Right ventricle myocardium inferior (tissue), 1 donor: ENCODE measurements at places on chromosomes 6 and 20.

DNA sequence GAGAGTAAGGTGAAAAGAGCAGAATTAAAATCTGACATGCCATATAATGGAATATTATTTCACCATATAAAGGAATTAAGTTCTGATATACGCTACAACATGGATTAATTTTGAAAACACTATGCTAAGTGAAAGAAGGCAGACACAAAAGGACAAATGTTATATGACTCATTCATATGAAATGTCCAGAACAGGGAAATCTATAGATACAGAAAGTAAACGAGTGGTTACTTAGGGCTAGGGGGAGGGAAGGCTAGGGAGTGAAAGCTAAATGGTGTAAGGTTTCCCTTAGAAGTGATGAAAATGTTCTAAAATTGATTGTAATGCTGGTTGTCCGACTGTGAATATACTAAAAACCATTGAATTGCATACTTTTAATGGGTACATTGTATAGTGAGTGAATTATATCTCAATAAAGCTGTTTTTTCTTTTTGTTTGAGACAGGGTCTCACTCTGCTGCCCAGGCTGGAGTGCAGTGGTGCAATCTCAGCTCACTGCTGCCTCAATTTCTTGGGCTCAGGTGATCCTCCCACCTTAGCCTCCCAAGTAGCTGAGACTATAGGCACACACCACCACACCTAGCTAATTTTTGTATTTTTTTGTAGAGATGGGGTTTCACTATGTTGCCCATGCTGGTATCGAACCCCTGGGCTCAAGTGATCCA lies 8.2 kb downstream of the PRPH2 start:
- DNase-seq: no peak

DNA sequence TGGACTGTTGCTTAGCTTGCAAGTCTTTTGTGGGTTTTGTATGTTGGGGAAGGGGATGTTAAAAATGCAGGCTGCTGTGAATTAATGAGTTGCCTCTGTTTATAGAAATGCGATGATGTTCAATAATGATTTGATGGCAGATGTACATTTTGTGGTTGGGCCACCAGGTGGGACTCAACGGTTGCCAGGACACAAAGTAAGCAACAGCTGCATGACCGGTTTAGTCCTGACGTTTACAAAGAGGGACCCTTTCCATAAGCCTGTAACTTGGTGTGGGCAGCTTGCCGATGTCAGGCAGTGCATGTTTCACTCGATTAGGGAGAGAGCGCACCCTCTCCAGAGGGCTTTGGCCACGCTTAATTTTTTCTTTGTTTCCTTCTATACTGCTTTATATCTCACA lies 1.3 kb downstream of the BTBD3 start:
- no peak for DNase-seq

DNA sequence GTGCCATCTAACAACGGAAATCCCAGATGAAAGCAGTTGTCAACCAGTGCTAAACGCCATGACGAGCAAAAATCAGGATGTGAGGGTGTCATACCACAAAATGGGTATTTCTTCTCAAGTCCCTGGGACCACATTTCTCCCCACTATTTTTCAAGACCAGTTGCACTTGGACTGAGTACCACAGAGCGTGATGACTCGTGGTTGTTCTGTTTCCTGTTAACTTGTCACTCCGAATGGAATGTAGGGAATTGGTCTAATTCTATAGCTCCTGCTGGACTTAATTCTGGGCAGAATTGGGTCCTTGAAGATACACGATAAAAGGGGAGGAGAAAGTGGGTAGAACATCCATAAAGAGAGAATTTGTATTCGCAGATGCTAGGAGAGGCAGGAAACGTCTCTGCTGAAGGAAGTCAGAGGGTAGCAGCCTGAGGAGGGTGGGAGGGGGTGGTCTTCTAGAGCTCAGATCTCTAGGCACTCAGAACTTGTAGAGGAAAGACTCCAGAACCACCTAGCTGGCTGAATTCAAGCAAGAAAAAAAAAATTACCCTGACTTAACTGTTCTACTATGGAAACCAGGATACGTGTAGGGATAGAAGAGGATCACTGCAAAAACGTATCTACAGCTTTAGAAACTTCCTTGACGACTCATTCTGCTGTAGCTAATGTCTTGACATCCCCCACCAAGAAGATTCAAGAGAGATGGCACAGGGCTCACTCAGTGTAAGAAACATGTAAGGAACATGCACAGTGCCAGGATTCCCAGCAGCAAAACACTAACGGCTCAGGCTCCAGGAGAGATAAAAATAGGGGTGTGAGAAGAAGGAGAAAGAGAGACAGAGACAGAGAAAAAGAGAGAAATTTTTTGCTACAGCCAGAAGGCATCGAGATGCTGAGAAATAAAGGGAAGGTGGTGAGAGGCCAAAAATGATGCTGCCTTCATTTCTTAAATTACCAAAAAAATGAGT lies 494.7 kb downstream of the CD83 start:
- no peak for DNase-seq

DNA sequence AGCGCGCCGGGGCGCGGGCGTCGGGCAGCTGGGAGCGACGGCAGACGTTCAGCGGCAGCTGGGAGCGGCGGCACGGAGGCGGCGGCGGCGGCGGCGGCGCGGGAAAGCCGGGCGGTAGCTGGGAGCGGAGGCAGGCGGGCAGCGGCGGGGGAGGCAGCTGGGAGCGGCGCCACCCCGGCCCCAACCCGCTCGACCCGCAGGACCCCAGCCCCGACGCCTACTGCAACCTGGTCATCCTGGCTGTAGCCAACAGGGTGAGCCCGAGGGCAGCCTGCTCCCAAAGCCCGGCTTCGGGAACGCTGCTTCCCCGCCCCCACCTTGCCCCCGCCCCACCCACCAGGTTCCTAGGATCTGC lies 8.9 kb downstream of the CCM2L start:
- no peak for DNase-seq

DNA sequence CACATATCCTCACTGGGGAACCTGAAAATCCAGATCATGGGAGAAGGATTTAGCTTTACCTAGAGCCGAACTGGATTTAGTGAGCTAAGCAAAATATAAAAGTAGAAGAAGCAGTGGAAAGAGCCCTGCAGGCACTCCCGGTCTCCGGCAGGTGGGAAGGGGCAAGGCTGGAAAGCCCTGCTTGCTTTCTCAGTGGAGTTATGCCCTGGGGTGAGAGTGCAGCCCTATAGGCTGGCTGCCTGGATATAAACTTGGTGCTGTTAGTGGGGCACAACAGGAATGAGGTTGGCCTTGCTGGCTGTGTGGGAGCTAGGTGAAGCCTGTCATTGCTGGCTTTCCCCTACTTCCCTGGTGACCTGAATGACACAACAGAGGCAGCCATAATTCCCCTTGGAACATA lies 122.0 kb downstream of the CDK19 start:
- no peak for DNase-seq

DNA sequence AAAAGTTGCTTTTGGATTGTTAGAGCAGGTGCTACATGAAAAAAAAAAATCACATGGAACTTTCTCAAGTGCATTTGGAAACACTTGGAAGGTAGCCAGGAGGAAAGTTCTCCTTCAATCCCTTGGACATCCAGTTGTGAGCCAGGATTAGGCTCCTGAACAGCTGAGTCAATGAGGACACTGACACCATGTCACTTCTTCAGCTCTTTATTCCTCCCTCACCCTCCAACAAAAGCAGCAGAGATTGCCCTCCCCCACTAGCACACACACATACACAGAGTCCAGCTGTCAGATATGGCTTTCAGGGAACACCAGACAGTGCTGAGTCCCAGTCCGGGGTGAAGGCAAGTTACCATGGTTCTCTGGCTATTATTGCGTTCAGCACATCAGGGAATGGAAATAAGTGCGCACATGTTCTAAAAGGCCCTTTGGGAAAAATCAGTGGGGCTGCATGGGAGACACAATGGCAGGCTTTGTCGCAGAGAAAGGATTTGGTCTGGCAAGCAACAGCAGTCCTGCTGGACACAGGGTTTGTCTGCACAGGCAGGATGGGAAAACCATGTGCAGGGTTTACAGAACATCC lies 124.7 kb upstream of the MARCKS start:
- DNase-seq: no peak

- no peak for DNase-seq
Measured at GRCh38 chr6:151196555-151196954, 43.2 kb upstream of the AKAP12 start.

- DNase-seq: no peak
Measured at GRCh38 chr6:22021966-22022365, 274.9 kb downstream of the PRL start.

- DNase-seq: no peak
Measured at GRCh38 chr6:111070105-111071005, 16.9 kb upstream of the SLC16A10 start.

GRCh38 chr20:9500121-9500520 lies 14.3 kb upstream of the LAMP5 start:
- DNase-seq: no peak

- DNase-seq: peak; percentile 73
Measured at GRCh38 chr6:170097505-170098427, 193.1 kb downstream of the DLL1 start.

- no peak for DNase-seq
Measured at GRCh38 chr6:132464538-132465256, 48.2 kb downstream of the STX7 start.

DNA sequence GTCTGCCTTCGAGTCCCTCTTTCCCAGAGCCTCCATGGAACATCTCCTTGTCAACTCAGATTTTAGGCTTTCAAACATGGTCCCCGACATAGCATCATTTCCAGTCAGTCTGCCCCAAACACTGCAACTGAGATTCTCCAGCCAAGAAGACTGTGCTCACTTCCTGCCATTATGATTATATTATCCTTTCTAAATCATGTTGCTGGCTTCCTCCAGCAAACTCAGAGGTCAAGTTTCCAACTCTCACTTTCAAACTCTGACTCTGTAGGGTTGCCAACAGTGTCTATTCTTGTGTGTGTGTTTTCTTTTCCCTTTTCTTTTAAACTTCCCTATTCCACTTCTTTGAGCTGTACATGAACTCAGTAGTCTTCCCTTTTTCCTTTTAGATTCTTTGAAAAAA lies 61.2 kb upstream of the TRAF3IP2 start:
- no peak for DNase-seq

DNA sequence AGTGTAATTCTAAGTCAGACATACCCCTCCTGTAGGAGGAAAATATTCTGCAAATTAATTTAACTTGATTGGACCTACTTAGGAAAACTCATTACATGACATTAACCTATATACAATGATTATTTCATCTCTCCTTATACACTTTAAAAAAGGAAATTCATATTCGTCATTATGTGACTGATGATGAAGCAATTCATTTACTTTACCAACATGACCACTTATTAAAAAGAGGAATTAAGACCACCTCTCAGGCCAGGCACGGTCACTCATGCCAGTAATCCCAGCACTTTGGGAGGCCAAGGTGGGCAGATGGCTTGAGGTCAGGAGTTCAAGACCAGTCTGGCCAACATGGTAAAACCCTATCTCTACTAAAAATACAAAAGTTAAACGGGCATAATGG lies 11.6 kb downstream of the AKIRIN2 start:
- DNase-seq: no peak
